NCI-H2081 treated with DMSO at 0.1 percent for 48 hours (cell line): ENCODE measurements at places on chromosomes 12 and 14.

- DNase-seq = peak; percentile 75
These were observed 6.2 kb downstream of the FOXJ2 start for GRCh38 chr12:8038659-8039114.

DNA sequence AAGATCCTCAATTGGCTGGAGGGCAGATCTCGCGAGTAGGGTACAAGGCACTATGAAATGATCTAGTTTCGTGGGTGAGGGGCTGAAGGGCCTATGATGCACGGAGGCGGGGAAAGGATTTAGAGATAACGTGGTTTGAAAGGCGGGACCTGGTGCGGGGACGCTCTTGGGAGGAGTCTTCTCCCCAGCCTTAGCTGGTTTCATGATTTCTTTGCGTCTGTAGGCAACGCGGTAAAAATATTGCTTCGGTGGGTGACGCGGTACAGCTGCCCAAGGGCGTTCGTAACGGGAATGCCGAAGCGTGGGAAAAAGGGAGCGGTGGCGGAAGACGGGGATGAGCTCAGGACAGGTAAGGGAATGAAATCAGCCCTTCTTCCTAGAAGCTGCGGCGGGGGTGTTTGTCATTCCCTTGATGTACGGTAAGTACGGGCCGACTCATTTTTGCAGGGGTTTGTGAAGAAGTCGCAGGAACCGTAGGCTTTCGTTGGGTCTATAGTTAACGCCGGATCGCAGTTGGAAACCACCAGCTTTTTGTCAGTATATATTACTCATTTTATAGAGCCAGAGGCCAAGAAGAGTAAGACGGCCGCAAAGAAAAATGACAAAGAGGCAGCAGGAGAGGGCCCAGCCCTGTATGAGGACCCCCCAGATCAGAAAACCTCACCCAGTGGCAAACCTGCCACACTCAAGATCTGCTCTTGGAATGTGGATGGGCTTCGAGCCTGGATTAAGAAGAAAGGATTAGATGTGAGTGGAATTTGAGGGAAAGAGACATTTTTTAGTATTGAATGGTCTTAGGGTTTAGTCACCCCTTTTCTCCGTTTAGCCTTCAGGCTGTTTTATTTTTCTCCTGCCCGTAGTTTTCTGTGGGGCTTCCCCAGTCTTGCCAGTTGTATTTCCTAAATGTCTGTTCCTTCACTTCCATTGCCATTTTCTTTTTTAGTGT, 602 bp downstream of the APEX1 start:
- no peak for DNase-seq

DNA sequence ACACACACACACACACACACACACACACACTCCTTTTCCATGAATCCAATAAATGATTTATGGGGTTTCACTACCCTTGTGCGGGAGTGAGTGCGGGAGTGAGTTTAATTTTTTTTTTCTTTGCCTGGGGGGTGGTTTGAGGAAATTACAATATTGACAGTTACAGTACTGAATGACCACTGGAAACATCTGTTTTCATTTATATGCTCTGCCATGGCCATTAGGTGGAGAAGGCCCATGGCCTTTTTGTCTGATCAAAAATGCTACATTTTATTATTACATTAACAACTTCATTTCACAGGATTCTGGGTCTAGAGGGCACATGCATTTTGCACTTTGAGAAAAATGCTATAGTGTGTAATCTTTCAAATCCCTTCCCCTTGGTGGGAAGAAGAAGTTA, 5.9 kb downstream of the TBX3 start:
- no peak for DNase-seq

GRCh38 chr12:20450591-20451180, 82.3 kb downstream of the PDE3A start:
- no peak for DNase-seq

GRCh38 chr14:102926104-102926503, 3.6 kb downstream of the AMN start:
- no peak for DNase-seq

GRCh38 chr14:65137648-65138307, 35.5 kb upstream of the MAX start:
- no peak for DNase-seq

GRCh38 chr12:1056390-1056789, 65.4 kb downstream of the ERC1 start:
- DNase-seq = no peak

- DNase-seq = no peak
These were observed 18.7 kb upstream of the EPYC start for GRCh38 chr12:91023326-91024004.

- no peak for DNase-seq
These were observed 81.6 kb downstream of the ITPK1 start for GRCh38 chr14:93033983-93034670.

- no peak for DNase-seq
These were observed 1.1 kb downstream of the LRP1 start for GRCh38 chr12:57129321-57129842.

- DNase-seq = no peak
These were observed 152.7 kb downstream of the ANO2 start for GRCh38 chr12:5792343-5792742.

DNA sequence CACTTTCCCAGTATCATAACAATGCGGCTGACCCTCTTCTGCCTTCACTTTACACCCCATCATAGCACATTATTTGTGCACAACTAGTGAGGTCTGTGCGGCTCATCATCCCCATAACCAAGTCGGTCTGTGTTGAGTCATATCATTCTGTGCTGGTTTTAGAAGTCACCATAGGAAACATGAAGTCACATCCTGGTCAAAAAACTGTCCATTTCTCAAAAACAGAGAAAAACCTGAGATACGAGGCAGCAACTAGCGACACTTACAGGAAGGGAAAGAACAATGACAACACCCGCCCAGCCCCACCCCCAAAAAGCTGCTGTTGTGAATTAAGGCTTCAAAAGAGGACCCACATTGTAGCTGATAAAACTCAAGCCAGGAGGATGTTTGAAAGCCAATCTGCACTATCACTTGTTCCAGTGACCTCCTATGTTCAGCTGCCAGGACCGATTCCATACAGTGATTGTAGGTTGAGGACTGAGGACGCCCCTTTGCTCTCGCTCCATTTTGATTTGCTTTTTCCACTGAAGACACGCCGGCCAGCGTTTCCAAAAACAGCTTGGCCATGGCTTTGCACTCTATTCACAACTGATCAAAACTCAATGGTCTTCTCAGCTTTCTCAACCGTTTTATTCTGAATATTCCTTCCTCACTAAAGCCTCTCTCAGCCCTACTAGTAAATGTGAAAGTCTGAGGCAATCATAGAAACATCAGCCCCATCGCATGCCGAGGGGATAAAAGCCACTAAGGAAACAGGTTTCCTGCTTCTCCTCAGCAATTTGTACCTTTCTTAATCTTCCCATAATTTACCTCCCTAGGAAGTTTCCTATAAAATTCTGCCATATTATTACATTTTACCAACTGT, 87.5 kb downstream of the DUSP16 start:
- DNase-seq = no peak

- DNase-seq = no peak
These were observed 124.8 kb upstream of the NTF3 start for GRCh38 chr12:5307065-5307464.

DNA sequence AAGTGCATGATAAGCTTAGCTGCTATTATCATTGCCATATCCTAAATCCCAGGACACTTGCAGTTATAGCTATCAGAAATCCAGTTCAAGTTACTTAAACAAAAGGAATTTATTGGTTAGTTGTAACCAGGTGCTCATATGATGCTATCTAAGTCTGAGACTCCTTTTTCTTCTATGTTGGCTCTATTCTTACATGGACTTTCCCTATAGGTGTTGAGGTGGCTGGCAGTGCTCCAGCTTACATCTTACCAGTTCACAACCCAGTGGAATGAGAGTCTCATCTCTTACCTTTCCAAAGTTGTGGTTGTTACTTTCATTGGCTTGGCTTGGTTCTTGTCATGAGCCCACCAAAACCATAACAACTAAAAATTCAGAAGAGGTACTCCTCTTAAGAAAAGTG, 94.6 kb downstream of the DACT1 start:
- no peak for DNase-seq

DNA sequence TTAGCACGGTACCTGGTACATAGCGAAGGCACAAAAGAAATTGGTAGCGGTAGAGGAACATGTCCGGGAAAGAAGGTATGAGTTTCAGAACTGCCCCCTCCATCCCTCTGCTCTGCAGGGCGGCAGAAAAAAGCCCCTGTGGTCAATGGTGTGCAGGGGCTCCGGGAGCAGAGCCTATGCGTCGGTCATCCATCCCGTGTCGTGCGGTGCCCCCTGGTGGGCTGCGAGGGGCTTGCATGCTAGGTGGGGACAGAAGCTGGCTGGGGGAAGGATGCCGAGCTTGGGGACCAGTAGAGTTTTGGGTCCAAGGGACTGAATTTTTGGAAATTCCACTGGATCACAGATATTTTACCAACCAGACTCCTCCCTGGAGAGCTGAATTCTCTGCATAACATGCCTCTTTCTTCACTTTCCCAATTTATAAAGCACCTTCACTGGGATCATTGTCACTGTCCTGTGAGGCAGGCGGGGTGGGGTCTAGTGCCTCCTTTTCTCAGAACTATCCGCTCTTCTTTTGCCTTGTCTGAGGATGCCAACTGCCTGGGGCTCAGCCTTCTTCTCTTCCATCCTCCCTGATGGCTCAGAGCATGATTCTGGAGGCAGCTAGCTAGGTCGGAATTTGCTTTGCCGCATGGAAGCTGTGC, 148.7 kb downstream of the SMOC1 start:
- DNase-seq = no peak

- DNase-seq = no peak
These were observed 117.3 kb downstream of the ERC1 start for GRCh38 chr12:1108276-1108675.

GRCh38 chr12:124391340-124392261, 96.7 kb downstream of the RFLNA start:
- no peak for DNase-seq

- no peak for DNase-seq
These were observed 61.4 kb downstream of the SLC16A7 start for GRCh38 chr12:59657266-59657665.

- no peak for DNase-seq
These were observed 572.0 kb upstream of the ATP2B1 start for GRCh38 chr12:90280564-90281058.

- DNase-seq = no peak
These were observed 159.1 kb upstream of the LMNTD1 start for GRCh38 chr12:25712169-25712568.

GRCh38 chr14:104666981-104667380, 22.4 kb upstream of the INF2 start:
- no peak for DNase-seq

GRCh38 chr14:85288041-85288440, 241.9 kb upstream of the FLRT2 start:
- DNase-seq = no peak

DNA sequence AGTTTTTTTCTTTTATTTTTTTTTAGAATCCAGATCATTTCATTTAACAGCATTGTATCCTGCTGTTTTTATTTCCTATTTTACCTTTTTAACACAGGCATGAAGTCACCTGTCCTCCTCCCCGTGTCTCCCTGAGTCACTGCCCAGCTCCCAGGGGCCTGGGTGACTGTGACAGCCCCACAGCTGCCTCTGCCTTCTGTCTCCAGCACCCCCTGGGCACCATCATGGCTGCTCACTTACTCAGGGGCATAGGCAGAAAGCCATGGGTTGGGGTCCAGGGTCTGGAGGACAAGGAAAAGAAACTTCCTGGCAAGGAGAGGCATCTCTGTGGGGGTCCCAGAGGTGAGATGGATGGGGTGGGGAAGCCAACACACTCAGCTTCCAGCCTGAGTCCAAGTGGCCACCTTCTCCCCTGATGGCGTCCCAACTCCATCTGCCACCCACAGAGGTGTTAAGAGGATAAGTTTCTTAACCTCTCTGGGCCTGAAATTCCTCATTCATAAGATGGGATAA, 25.3 kb downstream of the TMEM63C start:
- DNase-seq = no peak

DNA sequence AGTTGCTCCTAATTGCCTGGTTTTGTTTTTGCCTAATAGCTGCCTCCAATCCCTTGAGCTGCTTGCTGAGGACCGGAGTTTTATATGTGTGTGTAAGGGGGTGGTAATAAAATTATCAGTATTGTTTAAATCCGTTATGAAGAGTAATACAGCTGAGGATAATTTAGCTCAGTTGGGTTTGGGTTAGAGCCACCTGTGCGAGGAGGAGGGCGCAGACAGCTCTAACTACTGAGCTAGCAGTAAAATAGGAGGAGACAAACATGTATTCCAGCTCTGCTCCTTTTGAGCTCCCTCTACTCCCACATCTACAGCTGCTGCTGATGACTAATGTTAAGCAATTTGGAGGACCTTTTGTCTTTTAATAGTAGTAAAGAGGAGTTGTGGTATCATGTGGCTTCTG, 61.5 kb downstream of the SPATS2 start:
- no peak for DNase-seq
